ENCODE measurements at places on chromosomes 1 and 21.

DNA sequence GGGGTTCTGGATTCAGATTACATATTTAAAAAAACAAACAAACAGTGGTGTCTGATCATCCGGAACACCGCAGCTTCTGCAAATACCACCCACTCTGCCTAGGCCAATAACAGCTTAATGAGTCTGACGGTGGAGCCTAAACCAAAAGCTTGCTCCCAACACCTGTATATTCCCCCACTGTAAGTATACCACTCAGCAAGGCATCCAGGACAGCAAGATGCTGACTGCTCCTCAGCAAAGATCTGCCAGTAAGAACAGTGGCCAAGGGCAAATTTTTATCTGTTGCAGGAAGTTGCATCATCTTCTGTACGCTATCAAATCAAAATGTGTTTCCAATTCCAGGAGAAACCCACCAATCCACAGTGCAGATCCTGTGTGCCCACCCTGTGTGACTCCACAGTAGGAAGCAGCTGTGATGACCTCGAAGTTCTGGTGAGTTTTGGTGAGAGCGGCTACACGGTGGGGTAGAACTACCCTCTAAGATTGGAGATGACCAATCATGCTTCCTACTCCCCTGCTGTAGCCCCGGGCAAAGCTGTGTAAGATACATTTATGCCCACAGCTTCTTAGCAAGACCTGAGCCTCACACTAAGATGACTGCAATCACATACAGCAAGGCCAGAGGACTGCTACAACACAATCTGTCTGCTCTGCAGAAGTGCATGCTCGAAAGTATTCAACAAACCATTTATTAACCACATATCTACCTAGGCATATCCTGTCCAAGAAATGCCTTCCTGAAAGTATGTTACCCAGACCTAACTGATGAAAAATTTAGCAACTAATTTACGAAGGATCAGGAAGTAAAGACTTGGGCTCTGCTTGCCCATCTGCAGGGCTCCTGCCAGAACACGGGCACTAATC lies 30.5 kb downstream of the SIPA1L2 start:
- DNase-seq: no peak

- no peak for DNase-seq
Measured at GRCh38 chr1:15123925-15124324, 29.6 kb upstream of the TMEM51 start.

DNA sequence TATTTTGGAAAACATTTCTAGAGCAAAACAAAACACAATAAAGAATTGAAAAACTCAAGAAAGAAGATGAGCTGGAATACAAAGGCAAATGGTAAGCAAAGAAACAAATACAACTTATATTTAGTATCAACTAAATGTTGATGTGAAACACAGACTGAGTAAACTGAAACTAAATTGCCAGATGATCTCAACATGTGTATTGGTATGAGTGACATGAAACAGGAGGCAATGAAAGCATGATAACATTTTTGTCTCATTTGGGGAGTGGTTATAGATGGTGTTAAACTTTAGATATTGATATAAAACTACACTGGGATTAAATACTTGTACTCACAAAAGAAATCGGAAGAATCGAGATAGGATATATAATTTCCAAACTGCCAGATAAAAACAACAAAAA lies 805.6 kb upstream of the CXADR start:
- DNase-seq: no peak

- no peak for DNase-seq
Measured at GRCh38 chr1:119968601-119969000, 72.3 kb upstream of the ADAM30 start.

DNA sequence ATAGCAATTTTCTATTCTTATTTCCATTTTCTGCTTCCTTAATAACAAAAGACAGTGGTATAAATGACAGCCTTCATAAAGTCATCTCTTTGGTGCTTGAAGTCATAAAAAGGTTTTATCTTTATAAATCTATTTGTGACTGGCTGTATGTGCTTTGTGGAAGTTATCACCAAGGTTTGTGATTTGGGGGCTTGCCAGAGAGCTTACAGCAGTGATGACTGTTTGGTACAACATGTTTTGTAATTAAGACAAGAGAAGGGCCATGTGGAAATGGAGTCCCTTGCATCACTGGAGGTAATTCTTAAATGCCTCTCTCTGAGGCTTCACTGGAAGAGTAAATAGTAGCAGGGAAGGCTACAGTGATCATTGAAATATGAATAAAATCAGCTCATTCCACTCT lies 2.7 kb downstream of the SLC35F3 start:
- DNase-seq: peak; percentile 25

DNA sequence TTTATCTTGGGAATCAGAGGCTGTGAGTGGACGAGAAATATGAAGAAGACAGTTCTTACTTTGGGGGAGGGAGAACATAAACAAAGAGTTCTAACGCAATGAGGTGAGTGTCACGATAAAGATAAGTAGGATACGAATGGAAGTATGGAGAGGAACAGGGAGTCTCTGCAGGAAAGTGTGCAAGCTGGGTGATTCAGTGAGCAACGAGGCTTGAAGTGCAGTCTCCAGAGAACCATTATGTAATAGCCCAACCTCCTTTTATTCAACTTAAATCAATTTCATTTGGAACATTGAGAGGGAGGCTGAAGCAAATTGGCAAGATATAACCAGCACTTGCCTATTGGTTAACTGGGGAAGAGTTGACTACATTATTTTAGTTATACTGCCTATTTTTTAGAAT lies 99.3 kb upstream of the PLD5 start:
- DNase-seq: no peak

DNA sequence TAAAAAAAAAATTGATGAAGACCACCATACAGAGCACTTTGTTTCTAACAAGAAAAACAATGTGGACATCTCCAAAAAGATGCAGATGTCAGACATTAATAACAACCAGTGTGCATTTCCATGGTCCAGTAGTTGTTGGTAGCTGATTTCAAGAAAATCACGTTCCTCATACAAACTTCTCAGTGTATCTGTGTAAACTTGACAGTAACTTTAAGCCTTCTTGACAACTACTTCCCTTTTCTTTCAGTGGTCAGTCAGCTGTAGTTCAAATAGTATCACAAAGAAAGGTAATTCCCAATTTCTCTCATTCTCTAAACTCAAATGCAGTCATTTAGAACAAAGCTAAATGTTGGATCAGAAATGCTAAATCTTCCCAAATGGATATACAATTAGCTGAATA lies 879.9 kb downstream of the AMY1C start:
- no peak for DNase-seq

GRCh38 chr1:211688421-211688820 lies 13.0 kb upstream of the NEK2 start:
- no peak for DNase-seq

DNA sequence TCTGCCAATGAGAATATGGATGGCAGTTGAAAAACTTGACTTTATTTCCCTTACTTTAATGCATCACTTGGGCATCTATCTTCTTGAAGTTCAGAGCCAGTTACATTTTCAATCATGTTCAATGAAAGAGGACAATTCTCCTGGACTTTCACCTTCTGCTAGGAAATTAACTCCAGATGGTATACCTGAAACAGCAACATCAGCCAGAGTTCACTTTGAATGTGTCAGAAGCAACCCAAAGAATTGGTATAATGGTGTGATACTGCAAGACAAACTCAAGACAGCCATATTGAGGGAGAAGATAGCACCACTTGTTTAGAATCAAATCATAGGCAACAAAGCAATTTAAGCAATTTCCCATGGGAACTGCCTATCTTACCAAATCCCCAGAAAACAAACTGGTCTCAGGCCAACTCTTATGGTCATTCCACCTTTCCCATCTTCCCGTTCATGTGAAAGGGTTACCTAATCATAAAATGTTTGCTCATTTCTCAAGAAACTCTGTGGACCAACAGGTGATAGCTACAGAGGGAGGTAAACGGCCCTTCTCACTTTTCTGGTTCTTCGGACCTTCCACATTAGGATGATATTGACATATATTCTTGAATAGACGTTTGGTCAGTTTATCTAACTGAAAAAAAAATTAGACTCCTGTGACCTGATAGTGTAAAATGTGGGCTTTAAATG lies 29.7 kb upstream of the C8B start:
- DNase-seq: no peak

GRCh38 chr21:25813917-25814316 lies 79.1 kb downstream of the GABPA start:
- no peak for DNase-seq

DNA sequence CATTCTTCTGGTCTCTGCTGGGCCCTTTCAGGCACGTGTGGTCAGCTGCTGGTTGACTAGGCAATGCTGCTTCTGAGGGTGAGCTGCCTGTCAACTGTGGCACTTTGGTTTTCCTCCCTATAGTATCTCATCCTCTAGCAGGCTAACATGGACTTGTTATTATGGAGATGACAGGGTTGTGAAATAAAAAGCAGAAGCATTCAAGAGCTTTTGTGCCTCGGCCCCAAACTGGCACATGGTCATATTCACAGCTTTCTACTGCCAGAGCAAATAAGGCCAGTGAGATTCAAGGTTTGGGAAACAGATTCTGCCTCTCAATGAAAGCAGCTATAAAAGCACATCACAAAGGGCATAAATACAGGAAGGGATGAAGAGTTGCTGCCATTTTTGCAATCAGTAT lies 1.6 kb upstream of the ZNF124 start:
- no peak for DNase-seq

DNA sequence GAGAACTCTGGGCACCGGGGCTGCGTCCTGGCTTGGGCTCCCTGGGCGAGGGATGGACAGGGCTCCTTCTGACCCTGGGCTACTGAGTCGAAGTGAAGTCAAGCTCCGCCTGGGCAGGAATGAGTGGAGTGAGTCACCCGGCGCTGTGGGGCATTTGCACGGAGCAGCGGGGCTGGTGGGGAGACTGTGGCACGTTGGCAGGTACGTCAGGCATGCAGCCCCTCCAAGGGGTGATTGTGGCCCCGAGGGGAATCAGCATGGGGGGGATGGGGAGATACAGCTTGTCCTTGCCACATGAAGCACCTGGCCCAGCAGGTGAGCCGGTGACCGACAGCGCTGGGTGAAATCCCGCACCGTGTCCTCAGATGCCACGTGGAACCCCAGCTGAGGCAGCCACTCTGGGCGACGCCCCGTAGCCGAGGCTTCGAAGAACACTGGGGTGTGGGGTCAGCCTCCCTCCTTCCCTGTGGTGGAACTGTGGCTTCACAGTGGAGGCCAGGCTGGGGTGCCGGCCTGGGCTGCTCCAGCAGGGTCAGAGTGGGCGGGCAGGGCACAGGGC lies 62.3 kb downstream of the COL18A1 start:
- DNase-seq: no peak

DNA sequence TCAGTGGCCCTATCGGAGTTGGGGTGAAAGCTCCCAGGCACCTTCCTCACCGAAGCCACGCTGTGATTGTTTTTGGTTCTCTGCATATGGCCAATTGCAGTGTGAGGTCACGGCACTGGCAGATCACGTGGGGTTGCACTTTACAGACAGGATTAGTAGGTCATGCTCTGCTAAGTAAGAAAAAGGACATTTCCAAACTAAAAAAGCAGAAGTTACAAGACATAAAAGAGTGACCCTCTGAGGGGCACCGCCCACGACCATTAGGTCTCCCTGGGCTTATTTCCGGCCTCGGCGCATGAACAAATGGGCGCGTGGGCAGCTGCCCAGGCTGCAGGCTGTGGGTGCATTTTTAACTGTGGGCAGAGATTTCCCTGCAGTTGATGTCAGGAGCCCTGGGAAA lies 2.0 kb downstream of the CAPN9 start:
- no peak for DNase-seq

GRCh38 chr1:4600615-4601460 lies 53.6 kb upstream of the AJAP1 start:
- DNase-seq: no peak

- no peak for DNase-seq
Measured at GRCh38 chr1:233300326-233300725, 4.8 kb upstream of the PCNX2 start.

GRCh38 chr21:17802572-17802971 lies 16.6 kb downstream of the C21orf91 start:
- peak; percentile 70 for DNase-seq

DNA sequence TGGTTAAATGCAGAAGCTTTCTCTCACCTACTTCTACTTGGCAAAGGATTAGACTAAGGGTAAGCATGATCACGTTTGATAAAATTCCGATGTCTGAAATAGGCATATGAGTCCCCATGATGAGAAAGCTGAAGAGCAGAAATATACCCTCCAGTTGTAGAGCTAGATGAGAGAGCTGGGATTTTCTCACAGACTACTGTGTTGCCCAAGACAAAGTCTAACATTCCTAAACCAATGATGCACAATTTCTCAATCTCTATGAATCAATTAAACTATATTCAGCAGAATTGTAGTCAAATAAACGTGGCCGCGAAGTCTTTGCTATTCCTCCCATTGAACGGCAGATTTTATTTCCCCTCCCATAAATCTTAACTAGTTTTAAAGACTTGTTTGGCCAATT lies 699.2 kb downstream of the KCNT2 start:
- DNase-seq: no peak

DNA sequence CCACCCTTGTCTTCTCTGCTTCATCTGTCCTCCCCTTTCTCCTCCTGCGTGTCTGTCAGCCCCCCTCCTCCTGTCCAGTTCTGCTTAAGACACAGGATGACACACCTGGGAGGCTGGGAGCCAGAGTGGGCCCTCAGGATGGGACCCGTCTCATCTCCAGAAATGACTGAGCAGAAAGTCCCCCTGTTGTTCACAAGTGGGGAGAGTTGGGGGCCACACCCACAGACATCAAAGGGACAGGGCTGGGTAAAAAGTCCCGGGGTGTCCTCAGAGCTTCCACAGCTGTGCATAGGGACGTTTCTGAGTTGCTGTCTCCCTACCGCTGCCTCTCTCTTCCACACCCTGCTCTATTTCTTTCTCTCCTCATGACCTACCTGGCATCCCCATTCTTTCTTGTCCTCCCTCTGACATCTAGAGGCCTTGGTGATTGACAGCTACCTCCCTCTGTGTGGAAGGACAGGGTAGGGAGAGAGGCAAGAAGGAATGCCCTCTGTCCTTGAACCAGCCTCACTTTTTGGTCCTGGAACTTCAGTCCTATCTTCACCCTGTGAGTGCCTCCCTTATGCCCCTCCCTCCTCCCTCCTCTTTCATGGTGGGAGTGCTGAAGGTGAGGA lies 19.5 kb upstream of the SH2D2A start:
- DNase-seq: no peak

GRCh38 chr1:56135069-56135863 lies 444.1 kb downstream of the PLPP3 start:
- DNase-seq: no peak

DNA sequence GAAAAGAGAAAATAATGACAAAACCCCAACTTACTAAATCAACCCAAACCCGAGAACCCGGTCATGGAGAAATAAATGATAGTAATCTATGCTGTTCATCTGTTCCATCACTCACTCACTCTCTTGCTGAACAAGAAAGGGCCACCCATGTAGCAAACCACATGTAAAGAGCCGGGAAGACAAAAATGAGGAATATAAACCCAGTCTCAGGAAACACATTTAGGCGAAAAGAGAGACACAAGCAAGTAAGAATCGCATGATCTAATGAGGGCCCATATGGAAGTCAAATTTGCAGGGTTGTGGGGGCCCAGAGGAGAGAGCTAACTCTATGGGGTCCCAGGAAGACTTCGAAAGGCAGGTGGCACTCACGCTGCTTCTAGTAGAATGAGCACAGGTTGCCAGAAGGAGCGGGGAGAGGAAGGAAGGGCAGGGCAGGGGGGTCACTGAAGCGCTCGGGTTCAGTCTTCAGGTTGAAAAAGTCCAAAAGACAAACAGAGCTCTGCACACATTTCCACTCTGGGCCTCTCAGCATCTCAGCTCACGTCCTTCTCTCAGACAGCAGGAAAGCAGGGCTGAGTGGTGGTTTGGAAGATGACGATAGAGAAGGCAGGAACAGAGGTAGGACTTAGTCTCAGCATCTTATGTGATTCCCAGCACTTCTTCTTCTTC lies 142.9 kb upstream of the KRTAP19-8 start:
- no peak for DNase-seq

GRCh38 chr21:42632771-42633690 lies 20.4 kb upstream of the PDE9A start:
- DNase-seq: no peak

- no peak for DNase-seq
Measured at GRCh38 chr1:198543670-198544260, 3.3 kb upstream of the ATP6V1G3 start.
